ENCODE measurements at places on chromosomes 6 and 20.
A peak's percentile ranks its signal among the peaks of the same experiment; 100 is the strongest.

DNA sequence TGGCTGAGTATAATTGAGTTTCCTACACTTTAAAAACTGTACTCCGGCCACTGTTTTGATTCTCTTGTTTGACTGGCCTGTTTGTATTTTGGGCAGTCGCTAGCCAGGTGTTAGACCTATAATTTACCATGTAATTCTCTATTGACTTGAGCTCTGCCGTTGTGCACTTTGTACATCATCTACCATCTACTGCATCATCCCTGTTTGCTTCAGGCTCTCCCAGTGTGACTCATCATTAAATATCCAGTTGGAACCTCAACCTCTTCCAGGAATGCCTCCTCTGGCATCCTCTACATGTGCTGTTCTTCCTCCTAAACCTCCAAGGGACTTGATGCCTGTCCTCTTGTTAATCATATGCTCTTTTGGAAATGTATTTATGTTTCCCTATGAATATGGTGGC lies 72.3 kb downstream of the FARS2 start:
- DNase-seq: peak; percentile 53

DNA sequence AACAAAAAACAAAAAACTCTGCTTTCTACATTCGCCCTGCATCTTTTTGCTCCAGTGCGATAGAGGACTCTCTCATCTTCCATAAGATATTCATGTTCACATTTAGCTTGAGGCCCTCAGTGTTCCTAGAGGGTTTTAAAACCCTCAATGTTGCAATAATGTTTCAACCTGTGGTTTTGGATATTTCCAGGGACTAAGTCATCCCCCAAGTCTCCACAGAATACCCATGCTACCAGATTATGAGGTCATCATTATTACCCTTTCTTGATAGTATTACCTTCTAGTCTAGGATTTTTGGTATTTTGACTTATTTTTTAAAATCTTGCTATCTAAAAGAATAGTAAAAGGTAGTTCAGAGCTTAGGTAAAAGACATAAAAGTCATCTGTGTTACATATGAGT lies 480.5 kb upstream of the ID4 start:
- DNase-seq: no peak

- DNase-seq: no peak
Observed at GRCh38 chr6:149109397-149110070, 208.0 kb upstream of the TAB2 start.

- DNase-seq: no peak
Observed at GRCh38 chr20:48285656-48286055, 500.4 kb upstream of the SULF2 start.

GRCh38 chr6:43992783-43993644 lies 134.2 kb downstream of the MRPL14 start:
- DNase-seq: no peak

DNA sequence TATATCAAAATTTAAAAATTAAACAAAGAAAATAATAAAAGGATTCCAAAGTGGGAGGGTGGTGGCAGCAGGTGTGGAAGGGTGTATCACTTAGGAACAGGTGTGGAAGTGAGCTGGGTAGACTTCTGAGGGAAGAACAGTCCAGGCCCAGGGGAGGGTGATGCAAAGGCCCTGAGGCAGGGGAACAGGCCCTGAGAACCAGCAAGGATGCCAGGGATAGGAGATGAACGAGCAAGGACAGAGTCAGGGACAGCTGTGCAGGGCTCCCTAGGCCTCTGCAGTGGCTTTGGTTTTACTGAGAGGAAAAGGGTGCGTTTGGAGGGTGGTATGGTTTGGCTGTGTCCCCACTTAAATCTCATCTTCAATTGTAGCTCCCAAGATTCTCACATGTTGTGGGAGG lies 9.4 kb upstream of the RAET1E start:
- DNase-seq: no peak

- DNase-seq: no peak
Observed at GRCh38 chr6:99002831-99003230, 55.1 kb upstream of the FBXL4 start.

GRCh38 chr20:10060226-10060625 lies 25.4 kb downstream of the ANKEF1 start:
- DNase-seq: peak; percentile 6

DNA sequence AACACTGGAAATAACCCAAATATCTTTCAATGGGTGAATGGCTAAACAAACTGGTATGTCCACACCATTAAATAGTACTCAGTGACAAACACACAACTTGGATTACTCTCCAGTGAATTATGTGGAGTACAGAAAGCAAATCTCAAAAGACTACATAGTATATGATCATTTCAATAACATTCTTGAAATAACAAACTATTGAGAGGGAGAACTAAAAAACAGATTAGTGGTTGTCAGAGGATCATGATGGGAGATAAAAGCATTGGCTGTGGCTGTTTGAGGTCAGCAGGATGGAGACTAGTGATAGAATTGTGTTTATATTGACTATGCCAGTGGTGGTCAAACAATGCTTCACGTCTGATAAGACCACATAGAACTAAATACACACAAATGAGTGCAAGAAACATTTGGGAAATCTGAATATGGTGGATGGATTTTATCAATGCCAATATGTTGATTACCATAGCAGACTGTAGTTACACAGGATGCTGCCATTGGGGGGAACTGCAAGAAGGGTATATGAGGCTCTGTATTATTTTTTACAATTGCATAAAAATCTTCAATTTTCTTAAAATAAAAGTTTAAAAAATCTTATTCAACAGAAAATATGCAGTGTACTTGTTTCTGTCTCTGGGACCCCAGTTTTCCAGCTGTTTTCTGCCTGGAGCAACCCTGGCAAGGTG lies 242.0 kb downstream of the TBXT start:
- no peak for DNase-seq

- no peak for DNase-seq
Observed at GRCh38 chr20:41133709-41134361, 3.5 kb upstream of the PLCG1 start.

DNA sequence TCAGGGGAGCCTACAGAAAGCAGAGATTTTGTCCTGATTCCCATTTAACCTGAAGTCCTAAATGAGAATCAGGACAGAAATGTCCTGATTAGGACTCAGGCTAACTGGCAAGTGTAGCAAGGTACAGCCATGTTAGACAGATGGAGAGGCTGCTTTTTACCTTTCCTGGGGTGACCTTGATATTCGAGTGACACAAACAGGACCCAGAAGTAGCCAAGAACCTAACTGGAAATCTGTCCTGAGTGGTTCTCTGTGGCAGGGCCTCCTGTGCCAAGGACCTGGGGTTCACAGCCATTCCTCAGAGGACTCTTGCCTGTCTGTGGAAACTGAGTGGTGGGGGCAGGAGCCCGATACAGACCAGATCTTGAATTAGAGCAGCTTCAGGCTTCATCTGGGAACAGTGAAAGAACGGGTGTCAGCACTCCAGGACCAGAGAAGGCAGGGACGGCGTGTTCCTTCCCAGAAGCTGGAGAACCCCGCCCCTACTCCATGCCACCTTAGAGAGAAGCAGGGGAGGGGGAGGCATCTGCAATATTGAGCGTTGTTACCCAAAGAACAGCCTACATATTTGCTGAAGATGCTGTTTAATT lies 4.3 kb upstream of the FUCA2 start:
- DNase-seq: no peak

DNA sequence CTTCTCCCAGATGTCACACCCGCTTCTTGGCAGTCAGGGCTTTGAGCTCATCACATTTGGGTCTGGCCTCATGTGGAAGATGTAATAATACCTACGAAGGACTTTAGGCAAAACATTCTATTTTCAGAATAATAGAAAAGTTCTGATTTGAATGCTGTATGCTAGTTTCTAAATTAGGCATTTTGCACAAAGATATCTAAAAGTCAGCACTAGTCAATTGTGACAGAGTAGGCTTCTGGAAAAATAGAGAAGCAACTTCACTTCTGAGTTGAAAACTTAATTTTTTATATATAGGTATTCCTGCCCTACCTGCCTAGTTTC lies 38.3 kb upstream of the CD2AP start:
- DNase-seq: no peak

DNA sequence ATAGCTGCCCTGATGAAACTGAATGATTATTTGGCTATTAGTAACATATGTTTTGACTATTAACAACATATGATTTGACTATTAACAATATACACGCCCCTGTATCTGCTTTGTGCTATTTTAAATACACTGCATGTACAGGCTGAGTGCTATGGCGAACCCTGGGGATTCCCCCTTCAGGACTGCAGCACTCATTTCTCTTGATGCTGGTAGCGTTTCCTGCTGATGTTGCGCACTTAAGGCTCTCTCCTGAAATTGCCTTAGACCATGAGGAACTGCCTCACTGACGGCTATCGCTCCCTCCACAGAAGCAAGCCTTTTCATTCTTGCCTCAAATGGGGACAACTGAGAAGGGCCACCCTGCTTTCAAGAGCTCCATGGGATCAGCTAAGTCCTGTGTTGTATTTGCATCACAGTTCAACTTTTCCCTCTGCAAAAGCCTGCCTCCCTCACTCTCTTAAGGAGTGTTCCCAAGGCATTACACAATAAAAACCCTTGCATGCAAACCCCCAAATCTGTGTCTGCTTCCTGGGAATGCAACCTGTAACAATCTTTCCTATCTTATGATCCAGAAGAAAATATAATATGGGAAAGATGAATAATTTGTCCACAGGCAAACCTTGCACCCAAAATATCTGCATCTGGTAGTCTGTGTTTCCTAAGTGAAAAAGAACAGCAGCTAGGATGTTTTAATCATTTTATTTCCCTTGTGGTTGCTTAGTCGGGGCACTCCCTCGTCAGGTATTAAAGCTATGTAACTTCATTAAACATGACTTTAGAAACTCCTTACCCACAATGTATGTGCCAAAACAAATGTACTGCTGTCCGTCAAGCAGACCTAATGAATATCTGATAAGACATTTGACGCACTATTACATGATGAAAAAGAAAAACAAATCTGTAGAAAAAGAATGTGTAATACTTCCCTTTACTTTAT lies 456.4 kb downstream of the COL12A1 start:
- peak; percentile 26 for DNase-seq

DNA sequence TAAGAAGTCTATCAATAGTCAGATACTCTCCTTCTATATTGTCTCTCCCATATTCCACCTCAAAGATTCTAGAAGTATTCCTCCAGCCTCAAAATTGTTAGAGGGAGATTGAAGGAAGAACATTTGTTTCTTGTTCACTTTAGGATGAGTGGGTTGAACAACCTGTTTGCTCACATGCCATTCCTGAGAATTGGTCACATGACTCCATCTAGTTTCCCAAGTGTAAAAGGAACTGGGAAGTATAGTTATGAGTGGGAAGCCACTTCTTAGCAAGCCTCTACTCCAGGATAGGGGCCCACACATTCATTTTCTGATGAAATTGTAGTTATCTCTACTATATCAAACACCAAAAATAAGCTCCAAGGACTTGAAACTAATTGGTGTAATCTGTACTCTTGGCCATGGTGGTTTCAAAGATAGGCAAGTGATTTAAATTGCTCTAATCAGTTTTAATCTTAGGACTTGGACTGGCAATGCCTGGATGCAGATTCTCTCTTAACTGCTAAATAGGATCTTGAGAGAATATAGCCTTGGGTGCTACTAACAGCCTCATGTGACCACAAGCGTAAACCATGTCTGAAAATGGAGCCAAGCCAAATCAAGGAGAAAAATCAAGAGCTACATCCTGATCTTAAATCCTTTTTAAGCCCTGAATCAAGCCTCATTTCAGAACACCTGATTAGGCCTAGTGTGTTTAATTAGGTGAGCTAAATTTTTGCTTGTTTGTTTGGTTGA lies 758.7 kb upstream of the MAN1A1 start:
- no peak for DNase-seq

DNA sequence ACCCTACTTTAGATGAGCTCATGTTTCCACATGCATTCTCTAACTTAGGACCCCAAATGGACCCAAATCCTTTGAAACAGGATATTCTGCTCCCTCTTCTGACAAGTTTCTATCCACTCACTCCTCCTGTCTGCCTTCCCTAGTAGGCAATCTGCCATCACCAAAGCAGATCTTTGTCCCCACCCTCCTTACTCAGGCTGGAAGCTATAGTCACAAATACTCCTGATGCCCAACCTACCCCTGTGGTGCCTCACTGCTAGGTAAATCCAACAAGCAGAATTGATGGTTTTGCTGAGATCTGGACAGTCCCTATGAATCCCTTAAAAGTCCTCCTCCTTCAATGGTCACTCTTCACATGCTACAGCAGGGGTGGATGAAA lies 21.7 kb downstream of the ELOVL5 start:
- peak; percentile 37 for DNase-seq

- DNase-seq: no peak
Observed at GRCh38 chr6:28446818-28447511, 3.7 kb upstream of the ZSCAN23 start.

DNA sequence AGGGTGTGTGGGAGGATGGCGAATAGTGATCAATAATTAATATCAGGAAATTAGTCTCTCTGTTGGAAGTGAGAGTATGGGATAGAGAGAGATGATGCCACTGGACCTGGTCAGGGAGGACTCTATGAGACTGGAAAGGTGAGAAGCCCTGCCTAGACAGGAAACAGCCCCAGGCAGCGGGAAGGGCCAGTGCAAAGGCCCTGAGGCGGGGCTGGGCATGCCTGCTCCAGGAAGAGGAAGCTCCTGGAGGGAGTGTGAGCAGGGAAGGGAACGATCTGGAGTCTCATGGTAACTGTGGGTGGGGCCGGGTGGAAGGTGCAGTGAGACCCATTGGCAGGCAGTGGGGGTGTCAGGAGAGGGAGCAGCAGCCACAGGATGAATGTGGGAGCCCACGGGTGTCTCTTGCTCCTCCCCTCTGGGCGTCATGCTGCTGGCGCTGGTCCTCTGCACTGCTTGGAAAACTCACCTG lies 1.8 kb upstream of the CST3 start:
- no peak for DNase-seq

GRCh38 chr6:131828951-131829350 lies 21.1 kb downstream of the ENPP1 start:
- DNase-seq: peak; percentile 24

GRCh38 chr20:17614176-17614811 lies 44.4 kb downstream of the DSTN start:
- DNase-seq: peak; percentile 70

DNA sequence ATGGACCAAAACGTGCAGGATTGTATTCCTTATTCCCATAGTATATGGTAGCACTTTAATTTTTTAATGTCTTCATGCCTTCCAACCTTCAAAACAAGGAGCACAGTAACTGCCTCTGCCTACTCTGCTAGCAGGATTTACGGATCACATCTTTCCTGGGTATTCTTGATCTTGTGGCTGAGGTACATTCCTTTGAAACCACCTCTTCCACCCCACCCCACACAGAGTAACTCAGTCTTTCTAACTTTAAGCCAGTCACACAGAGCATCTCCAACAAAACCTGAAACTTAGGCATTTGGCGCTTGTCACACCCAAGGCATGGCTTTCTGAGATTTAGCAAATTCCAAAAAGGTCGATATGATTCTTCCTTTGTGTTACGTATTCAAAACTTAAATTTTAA lies 2.3 kb upstream of the ID4 start:
- no peak for DNase-seq

- DNase-seq: no peak
Observed at GRCh38 chr6:50706575-50706974, 6.8 kb upstream of the TFAP2D start.

GRCh38 chr6:151290877-151291721 lies 51.3 kb downstream of the AKAP12 start:
- DNase-seq: peak; percentile 89

- DNase-seq: no peak
Observed at GRCh38 chr20:60845146-60845545, 406.9 kb upstream of the CDH4 start.

Measured in fibroblast of gingiva (primary cell).